ENCODE measurements at places on chromosomes 3 and 15.

GRCh38 chr3:43326891-43327581 lies 40.7 kb downstream of the SNRK start:
- no peak for DNase-seq

GRCh38 chr15:67013696-67014095 lies 51.7 kb upstream of the SMAD3 start:
- DNase-seq: no peak

- DNase-seq: peak; percentile 51
These were observed 1.4 kb downstream of the FURIN start for GRCh38 chr15:90869601-90870353.

DNA sequence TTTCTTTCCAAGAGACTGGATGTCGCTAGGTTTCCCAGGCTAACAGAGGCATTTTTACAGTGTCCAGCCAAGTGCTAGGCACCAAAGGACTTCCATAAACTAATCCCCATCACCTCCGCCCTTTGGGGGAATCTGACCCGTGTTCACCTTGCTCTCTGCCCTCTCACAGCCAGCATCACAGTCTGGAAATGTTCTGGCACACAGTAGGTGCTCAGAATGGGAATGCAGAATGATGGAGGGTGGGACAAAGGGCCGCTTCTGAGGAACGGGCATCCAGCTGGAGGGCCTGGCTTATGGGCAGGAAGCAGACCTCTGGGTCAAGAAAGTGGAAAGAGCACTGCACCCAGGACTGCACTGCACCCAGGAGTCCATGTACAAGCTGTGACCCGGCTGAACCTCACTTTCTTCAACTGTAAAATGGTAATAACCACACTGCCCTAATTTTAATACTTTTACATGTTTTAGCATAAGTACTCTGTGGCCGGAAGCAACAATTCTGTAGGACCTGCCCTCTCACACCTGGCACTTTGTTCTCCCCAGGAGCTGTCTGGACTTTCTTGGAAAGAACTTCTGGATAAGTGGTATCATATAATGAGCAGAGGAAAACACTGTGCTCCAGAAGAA lies 901 bp upstream of the NMB start:
- DNase-seq: no peak

- no peak for DNase-seq
These were observed 675.6 kb downstream of the TBL1XR1 start for GRCh38 chr3:176521531-176522175.

DNA sequence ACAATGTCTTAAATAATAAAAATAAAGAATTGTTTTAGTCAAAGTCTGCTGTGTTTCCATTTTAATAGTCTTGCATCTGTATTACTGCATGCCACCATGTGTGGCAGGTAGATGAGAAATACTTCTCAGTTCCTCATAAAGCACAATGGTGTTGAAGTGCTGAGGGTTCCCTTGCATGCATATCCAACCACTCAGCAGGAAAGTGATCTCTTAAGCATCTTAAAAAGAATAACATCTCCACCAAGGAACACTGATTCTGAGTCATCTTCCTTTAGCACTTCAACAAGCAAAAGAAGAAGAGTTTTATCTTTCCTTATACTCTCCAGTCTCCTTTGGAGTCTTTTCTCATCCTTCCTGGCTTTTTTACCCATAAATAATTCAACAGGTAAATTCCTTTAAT lies 602.0 kb downstream of the TBL1XR1 start:
- DNase-seq: no peak

GRCh38 chr3:171788546-171789351 lies 21.5 kb downstream of the PLD1 start:
- DNase-seq: no peak

All from CD8-positive, alpha-beta T cell (primary cell).